Hematopoietic multipotent progenitor cell (in vitro differentiated cells): ENCODE measurements at places on chromosomes 2 and 18. TPM values are rescaled to one million over a fixed set of nuclear protein-coding genes. Genes with fewer than 3 reads are reported as not detected.

- DNase-seq: no peak
Measured at GRCh38 chr2:231168460-231169139, 29.8 kb upstream of the ARMC9 start.

DNA sequence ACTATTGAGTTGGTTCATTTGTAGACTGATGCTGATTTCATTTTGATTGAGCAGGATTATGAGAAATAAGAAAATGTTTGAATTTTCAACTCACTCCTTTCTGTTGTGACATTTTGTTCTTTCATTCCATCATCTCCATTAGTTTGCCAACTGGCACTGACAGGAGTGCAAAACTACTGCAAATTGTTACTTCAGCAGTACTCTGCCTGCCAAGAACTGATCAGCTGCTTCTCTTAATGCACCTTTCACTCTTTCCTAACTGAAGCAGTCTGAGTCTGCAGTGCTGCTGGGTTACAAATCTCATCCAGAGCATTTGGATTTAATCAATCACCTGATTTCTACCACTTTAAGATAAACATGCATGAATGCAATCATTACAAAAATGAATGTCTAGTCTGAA is 70.9 kb downstream of the TMEFF2 start:
- DNase-seq: no peak

GRCh38 chr18:3012136-3013023 is 564 bp downstream of the LPIN2 start:
- DNase-seq: peak; percentile 46

GRCh38 chr2:64608867-64609226 is 44.9 kb downstream of the SERTAD2 start:
- no peak for DNase-seq

DNA sequence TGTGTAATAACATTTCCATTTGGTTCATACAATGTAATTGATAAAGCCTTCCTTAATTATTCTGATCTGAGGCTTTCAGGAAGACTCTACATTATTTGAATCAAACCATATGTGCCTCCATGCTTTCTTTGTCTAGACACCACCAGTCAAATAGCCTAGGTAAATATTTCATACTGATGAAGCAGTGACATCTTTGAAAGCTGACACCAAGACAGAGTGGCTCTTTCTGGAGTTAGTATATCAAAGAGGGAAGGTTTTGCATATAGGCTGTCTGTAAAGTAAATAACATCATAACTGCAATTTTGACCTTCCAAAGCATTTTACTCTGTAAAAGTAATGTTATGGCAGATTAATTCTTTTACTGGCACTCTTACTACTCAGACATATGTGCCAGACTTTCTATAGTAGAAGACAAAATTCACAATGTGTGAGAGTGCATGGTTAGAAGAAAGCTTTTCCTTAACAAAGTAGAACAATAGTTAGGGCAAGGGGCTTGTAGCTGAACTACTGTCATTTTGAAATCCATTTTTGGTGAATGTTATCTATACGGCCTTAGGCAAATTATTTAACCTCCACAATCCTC is 177.3 kb downstream of the ERBB4 start:
- DNase-seq: no peak

GRCh38 chr18:9658087-9658641 is 43.8 kb upstream of the PPP4R1 start:
- DNase-seq: no peak

PSD4 gene
- total RNA-seq: 68.7 TPM

MATN3 gene
- not detected for total RNA-seq

SDC1 gene
- 0.27 TPM for total RNA-seq

GRCh38 chr2:136131484-136131960 is 13.6 kb upstream of the CXCR4 start:
- peak; percentile 54 for DNase-seq

- peak; percentile 43 for DNase-seq
Measured at GRCh38 chr2:202034249-202035088, 814 bp downstream of the FZD7 start.

- DNase-seq: no peak
Measured at GRCh38 chr18:63179422-63179821, 140.1 kb downstream of the BCL2 start.

GRCh38 chr2:179595284-179595683 is 266.1 kb downstream of the ZNF385B start:
- DNase-seq: no peak

- no peak for DNase-seq
Measured at GRCh38 chr18:49597157-49597931, 35.5 kb downstream of the LIPG start.

DNA sequence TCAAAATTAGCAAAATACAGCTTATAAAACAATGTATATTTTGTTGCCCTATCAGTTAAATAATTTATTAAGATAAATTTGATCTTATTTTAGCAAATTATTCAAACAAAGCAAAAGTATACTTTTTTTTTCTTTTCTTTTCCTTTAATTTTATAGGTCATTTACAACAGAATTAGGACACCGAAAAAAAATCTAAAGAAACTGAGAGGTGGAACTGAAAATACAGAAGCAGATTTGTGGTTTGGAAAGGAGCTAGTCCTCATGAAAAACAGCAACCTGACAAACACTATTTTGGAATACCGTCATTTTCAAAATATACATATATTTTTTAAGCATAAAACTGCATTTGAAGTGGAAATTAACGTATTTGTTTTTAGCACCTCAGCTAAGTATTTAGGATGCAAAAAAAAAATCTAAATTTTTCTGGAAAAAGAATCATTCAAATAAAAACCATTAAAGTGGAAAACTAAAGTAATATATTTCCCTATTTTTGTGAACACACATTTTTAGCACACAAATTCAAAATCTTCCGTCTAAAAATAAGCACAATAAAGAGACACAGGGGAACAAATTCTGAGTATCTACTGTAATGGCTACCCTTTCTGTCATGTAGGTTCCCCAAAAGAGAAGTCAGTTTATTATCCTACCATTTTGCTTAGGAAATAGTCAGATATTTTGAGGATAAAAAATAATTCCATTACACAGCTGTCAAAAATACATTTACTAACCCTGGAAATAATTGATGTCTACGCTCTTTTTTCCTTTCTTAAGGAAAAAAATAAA is 2.7 kb downstream of the CCDC88A start:
- DNase-seq: no peak
